Muscle of leg (tissue), 16 donors: ENCODE measurements at places on chromosomes 5 and 9. TPM values are rescaled to one million over a fixed set of nuclear protein-coding genes. Genes with fewer than 3 reads are reported as not detected.

GRCh38 chr9:71025728-71026127, 95.7 kb downstream of the TRPM3 start:
- H3K27me3 ChIP-seq, result no peaks in the 10 kb centered on the region
- no peak for DNase-seq
- H3K4me1 ChIP-seq, result no peaks in the 10 kb centered on the region
- no peak overlapping the region for H3K27ac ChIP-seq
- no peak overlapping the region for H3K4me3 ChIP-seq

DNA sequence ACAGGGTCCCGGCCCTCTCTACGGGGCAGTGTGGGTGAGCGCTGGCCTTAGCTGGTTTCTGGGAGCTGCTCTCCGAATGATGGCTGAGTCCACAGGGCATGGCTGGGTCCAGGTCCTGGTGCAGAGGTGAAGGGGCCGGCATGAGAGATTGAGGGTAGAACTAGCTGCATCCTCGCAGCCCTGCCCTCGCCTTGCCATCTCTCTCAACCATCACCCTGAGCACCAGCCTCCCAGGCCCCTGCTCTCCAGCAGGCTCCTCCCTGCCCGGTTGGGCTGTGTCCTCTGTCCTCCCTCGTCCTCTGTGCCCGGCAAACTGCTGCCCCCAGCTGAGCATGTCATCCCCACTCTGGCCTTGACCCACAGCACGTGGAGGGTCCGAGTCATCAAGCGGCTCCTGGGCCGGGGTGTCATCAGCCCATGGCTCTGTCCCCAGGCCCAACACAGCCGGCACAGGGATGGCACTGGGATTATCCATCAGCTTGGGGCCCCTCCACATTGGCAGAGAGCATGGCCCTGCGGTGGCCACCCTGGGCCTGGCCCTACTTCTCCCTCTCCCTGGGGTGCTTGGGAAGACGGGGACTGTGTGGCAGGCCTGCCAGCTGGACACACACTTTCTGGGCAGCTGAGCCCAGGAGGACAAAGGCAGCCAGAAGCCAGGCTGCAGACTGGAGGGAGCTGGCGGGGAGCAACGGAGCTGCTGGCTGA, 8.4 kb downstream of the FLT4 start:
- H3K36me3 ChIP-seq, result no peaks in the 10 kb centered on the region
- H3K27me3 ChIP-seq, result peaks cover 21% of the 10 kb centered on the region

DNA sequence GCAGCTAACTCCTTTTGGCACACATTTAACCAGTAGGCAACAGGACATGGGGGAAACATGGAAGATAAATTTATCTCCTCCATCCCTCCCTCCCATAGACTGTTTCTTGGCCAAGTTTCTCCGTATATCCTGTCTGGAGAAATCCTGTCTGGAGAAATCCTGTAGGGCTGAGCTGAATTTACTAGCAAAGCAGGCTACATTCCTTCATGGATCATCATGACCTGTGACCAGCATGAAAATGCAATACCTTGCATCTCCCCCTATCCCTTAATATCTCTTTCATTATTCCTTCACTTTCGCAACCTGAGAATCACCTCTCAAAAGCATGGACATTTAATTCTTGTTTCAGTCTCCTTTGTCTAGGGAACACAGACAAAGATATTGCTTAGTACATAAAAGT, 379.1 kb downstream of the PSAT1 start:
- no peaks in the 10 kb centered on the region for H3K27me3 ChIP-seq
- no peaks in the 10 kb centered on the region for H3K4me1 ChIP-seq
- H3K27ac ChIP-seq, result no peak overlapping the region
- no peak overlapping the region for H3K4me3 ChIP-seq

DNA sequence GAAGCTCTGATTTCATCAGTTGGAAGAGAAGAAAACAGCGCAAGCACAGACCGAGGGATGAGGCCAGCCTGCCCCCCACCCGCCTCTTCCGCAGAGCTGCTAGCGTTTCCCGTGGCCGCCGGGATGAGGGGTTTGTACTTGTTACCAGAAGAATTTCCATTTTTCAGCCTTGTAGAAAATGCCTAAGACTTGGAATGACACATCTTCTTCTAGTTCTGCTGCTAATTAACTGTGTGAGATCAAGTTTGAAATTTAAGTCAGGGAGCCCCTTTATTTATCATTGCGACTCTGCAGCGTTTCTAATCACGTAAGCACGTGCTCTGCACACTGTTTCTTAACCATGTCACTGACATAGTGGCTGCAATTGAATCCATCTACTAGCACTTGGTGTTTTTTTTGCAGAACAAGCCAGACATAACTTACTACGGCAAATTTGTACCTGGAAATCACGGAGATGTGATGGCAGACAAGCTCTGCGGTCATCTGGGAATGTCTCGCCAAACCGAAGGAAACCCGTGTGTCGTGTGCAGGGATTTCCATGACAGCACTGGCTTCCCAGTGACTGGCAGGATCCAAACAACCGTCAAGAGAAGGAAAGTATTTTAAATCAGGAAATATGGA, 41.8 kb upstream of the ROR2 start:
- DNase-seq, result peak; percentile 74
- H3K4me1 ChIP-seq, result peaks cover 8% of the 10 kb centered on the region
- no peaks in the 10 kb centered on the region for H3K36me3 ChIP-seq

DNA sequence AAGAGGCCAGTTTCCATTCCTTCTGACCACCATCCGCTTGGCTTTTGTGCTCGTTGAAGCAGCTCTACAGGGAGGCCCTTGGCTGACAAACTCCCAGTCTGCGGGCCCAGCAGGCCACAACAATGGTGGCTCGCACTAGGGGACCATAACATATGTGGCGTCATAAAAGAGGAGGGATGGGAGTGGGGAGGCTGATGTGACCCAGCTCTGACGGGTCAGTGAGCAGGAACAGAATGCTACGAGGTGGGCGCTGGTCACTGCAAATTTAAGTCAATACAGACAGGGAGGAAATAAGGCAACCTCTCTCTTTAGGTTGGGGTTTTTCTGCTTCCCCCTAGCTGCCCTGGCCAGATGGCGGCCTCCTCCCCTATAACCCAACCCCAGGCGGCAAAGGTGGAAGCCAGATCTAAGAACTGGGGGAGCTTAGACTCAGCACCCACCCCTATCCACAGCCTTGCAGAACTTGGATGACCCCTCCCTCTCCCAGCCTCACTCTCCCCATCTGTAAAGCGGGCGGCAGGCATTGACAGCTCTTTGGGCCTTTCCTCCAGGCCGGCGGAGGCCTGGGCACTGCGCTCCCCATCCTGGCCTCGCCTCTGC, 778 bp downstream of the FRRS1L start:
- no peak overlapping the region for H3K4me3 ChIP-seq
- DNase-seq, result no peak
- no peaks in the 10 kb centered on the region for H3K36me3 ChIP-seq
- no peak overlapping the region for H3K27ac ChIP-seq
- H3K4me1 ChIP-seq, result no peaks in the 10 kb centered on the region

DNA sequence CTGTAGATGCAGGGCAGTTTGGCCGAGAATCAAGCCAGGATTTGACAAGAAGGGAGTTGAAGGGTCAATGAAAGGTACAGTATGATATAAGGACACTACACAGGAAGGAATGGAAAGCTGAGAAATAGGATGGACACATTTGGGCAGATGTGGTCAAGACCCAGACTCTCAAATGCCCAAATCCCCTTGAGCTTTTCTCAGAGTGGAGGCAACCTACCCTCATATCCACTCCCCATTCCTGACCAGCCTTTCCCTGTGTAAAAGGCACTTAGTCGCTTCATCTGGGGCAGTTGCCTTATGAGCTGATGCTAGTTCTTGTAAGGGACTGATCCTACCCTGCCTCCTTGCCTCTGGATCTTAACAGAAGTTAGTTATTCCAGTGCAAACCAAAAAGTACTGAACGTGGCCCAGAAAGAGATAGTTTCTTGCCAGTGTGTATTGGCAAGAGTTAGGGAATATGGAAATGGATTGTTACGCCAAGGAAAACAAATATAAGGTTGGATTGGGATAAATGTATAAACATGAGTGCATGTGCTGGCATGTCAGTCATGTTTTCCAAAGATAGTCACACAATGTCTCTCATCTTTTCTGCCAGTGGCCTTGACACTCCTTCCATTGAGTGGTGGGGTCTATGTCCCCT, 4.1 kb upstream of the MCCC2 start:
- peaks cover 10% of the 10 kb centered on the region for H3K4me1 ChIP-seq
- no peak for DNase-seq
- peaks cover 2% of the 10 kb centered on the region for H3K27me3 ChIP-seq

DNA sequence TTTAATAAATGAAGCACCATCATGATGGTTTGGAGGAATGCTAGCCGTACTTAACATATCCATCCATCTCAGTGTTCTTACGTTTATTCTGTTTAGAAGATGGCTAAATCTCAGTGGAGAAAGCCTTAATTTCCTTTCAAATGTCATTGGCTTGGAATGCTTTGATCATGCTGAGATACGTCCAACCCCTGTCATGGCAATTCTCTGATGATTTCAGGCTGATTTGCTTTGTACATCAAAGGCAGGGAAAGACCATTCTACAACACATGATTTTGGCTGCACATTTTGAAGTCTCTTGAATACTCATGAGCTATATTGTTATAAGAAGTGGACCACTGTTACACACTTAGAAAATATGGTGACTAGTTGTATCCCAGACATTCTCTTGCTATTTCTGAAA, 1048.4 kb downstream of the MAT2B start:
- no peak overlapping the region for H3K4me3 ChIP-seq
- no peak overlapping the region for H3K27ac ChIP-seq
- no peaks in the 10 kb centered on the region for H3K36me3 ChIP-seq
- peak; percentile 22 for DNase-seq
- H3K27me3 ChIP-seq, result no peaks in the 10 kb centered on the region

- no peaks in the 10 kb centered on the region for H3K36me3 ChIP-seq
- no peak overlapping the region for H3K27ac ChIP-seq
- H3K4me3 ChIP-seq, result no peak overlapping the region
- peaks cover 3% of the 10 kb centered on the region for H3K4me1 ChIP-seq
These were observed 1091.1 kb upstream of the DMAC1 start for GRCh38 chr9:8890695-8891094.

GRCh38 chr5:130501151-130501865, 597.0 kb downstream of the CHSY3 start:
- no peak overlapping the region for H3K27ac ChIP-seq
- H3K27me3 ChIP-seq, result no peaks in the 10 kb centered on the region
- no peaks in the 10 kb centered on the region for H3K36me3 ChIP-seq
- no peak for DNase-seq

- H3K27ac ChIP-seq, result no peak overlapping the region
- no peaks in the 10 kb centered on the region for H3K27me3 ChIP-seq
- DNase-seq, result no peak
- no peaks in the 10 kb centered on the region for H3K36me3 ChIP-seq
These were observed 157.8 kb upstream of the RASEF start for GRCh38 chr9:83220730-83221129.

DNA sequence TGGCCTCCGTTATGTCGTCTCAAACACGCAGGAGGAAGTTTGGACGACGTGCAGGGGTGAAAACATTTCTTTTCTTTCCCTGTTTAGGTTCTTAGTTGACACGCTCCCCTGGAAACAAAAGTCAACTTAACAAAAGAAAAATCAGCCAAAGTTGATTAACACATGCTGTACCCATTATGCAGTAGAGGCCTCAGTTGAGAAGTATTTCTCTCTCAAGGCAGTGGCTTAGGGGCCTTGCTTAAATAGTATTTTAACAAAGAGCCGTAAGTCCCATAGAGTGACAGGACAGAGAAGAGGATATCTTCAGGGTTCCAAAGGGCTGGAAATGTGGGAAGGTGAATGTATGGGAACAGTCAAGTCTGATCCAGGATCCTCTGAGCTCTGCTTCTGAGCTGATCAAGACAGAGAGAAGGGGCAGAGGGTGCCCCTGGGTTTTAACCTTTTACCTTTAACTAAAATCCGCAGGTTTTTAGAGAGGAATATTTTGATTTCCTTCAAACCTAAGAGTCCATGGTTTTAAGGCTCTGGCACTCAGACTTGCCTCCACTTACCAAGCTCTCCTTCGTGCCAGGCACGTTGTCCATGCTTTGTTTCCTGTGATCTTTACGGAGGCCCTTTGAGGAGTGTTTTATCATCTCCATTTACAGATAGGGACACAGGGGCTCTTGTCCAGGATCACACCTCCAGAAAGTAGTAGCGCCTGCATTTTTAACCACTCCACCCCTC, 629 bp upstream of the CD74 start:
- H3K27me3 ChIP-seq, result peaks cover 3% of the 10 kb centered on the region
- no peaks in the 10 kb centered on the region for H3K36me3 ChIP-seq
- peaks cover 19% of the 10 kb centered on the region for H3K4me1 ChIP-seq
- H3K27ac ChIP-seq, result peak overlapping the region; percentile 92
- H3K4me3 ChIP-seq, result no peak overlapping the region

DNA sequence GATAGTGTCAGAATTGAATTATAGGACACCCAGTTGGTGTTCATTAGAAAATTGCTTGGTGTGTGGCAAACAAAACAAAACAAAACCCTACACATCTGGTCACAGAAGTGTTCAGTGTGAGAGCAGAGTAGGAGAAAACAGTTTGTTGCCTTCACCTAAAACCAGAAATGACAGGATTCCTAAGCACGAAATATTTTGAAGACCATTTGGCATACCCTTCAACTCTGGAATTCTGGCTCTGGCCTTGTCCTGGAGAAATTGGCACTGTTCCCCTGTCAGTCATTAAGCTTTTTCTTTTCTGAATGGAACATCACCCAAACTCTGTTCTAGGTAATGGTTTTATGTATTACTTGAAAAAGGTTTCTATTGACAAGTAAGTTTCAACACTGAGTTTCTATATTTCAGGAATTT, 110.2 kb upstream of the PCA3 start:
- no peak overlapping the region for H3K27ac ChIP-seq
- no peaks in the 10 kb centered on the region for H3K27me3 ChIP-seq
- no peaks in the 10 kb centered on the region for H3K4me1 ChIP-seq
- no peak for DNase-seq
- H3K4me3 ChIP-seq, result no peak overlapping the region

GRCh38 chr9:123712399-123712798, 217.5 kb downstream of the DENND1A start:
- H3K4me3 ChIP-seq, result no peak overlapping the region
- no peaks in the 10 kb centered on the region for H3K36me3 ChIP-seq
- H3K27me3 ChIP-seq, result no peaks in the 10 kb centered on the region

DNA sequence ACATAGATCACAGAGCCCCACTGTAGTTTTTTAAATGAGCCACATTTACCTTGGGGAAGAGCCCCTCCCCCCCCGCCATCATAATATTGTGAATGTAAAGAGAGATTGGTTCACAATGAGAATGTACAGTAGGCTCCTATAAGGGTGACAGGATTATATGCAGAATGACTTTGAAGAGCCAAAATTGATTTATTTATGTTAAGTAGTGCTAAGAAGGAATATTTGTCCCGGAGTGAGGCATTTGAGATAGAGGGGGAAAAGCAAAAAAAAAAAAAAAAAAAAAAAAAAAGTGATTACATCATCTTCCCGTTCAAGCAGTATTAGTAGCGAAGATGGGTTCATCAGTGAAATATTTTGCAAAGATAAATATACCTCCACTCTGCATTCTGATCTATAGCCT, 73.9 kb downstream of the PIK3R1 start:
- peak overlapping the region; percentile 63 for H3K4me3 ChIP-seq
- DNase-seq, result no peak
- peaks cover 4% of the 10 kb centered on the region for H3K36me3 ChIP-seq
- H3K4me1 ChIP-seq, result peaks cover 16% of the 10 kb centered on the region

SPATA31C1 gene
- total RNA-seq, result 0.04 TPM

SPOCK1 gene
- 2.4 TPM for total RNA-seq

ADAMTS12 gene
- 23.9 TPM for total RNA-seq

MARCHF3 gene
- 11.6 TPM for total RNA-seq

DAB2 gene
- 79.7 TPM for total RNA-seq

PCDHA11 gene
- 0.09 TPM for total RNA-seq

CTNNAL1 gene
- total RNA-seq, result 37.1 TPM

TMC1 gene
- 0.49 TPM for total RNA-seq

INSL6 gene
- total RNA-seq, result not detected
